ENCODE measurements at places on chromosomes 4 and X. TPM values are rescaled to one million over a fixed set of nuclear protein-coding genes. Genes with fewer than 3 reads are reported as not detected.

Gene ZCCHC18
- total RNA-seq, result 5.5 TPM

- H3K27me3 ChIP-seq, result peaks cover 5% of the 10 kb centered on the region
- H3K27ac ChIP-seq, result no peak overlapping the region
- H3K36me3 ChIP-seq, result no peaks in the 10 kb centered on the region
- no peaks in the 10 kb centered on the region for H3K4me1 ChIP-seq
- no peak for DNase-seq
Measured at GRCh38 chrX:45274576-45274975, 73.9 kb upstream of the DIPK2B start.

GRCh38 chrX:120457766-120458180 is 11.3 kb downstream of the LAMP2 start:
- peaks cover 32% of the 10 kb centered on the region for H3K4me1 ChIP-seq
- no peak overlapping the region for H3K4me3 ChIP-seq
- H3K27me3 ChIP-seq, result no peaks in the 10 kb centered on the region
- DNase-seq, result no peak
- H3K27ac ChIP-seq, result no peak overlapping the region

DNA sequence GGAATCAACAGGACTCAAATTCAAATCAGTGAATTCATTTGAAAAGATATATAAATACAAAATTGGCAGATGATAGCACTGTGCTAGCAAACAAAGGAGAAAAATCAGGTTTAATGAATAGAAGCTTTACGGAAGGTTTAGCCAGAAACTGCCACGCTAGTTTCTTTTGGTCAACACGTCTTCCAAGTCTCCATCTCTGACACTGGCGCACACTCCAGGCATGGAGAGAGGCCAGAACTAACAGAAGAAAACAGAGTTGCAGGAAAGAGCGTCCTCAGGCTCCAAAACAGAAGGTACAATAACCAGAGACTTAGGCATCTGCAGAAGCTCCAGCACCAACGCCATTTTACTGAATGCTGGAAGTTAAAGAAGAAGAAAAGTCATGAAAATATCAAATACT is 497.3 kb upstream of the FRG1 start:
- H3K36me3 ChIP-seq, result no peaks in the 10 kb centered on the region
- H3K4me1 ChIP-seq, result no peaks in the 10 kb centered on the region
- no peak overlapping the region for H3K27ac ChIP-seq
- no peak for DNase-seq

GRCh38 chrX:1673337-1673736 is 58.5 kb downstream of the ASMT start:
- H3K36me3 ChIP-seq, result peaks cover 25% of the 10 kb centered on the region
- no peak overlapping the region for H3K27ac ChIP-seq
- H3K4me1 ChIP-seq, result peaks cover 2% of the 10 kb centered on the region
- H3K4me3 ChIP-seq, result no peak overlapping the region

GRCh38 chrX:110118530-110118929 is 115.6 kb downstream of the TMEM164 start:
- no peaks in the 10 kb centered on the region for H3K4me1 ChIP-seq
- no peaks in the 10 kb centered on the region for H3K27me3 ChIP-seq
- no peak overlapping the region for H3K4me3 ChIP-seq
- H3K27ac ChIP-seq, result no peak overlapping the region
- no peaks in the 10 kb centered on the region for H3K36me3 ChIP-seq

Gene FMR1NB
- not detected for total RNA-seq

DNA sequence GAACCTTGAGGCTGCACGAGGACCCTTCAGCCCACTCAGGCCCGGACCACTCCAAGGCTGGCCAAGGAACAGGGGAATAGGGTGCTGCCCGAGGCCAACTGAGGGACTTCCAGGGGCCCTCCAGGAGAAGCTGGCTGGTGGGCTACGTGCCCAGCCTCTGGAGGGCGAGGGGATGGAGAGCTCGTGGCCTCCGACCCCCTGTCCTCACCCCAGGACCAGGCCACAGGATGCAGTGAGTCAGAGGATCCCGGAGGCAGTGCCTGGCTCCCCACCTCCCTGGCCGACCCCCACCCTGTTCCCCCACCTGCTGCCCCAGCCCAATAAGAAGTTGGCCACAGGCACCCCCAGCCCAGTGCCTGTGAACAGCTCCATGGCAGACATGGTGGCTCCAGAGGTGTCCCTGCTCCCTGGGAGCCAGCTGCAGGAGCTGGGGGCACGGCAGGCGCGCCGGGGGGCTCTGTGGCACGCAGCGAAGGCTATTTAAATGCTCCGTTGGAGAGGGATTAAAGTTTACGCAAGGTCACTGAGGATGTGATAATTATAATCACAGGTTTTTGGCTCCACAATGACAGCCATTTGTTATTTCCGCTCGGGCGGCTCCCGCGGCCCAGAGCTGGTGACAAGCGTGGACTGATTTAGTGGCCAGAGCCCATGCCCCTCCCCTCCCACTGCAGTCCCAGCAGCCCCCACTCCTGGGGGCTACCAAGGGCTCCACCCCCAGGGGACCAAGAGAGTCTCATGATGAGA is 95.7 kb upstream of the NKX1-1 start:
- DNase-seq, result no peak
- no peaks in the 10 kb centered on the region for H3K4me1 ChIP-seq
- no peaks in the 10 kb centered on the region for H3K36me3 ChIP-seq
- H3K4me3 ChIP-seq, result no peak overlapping the region
- no peak overlapping the region for H3K27ac ChIP-seq

DNA sequence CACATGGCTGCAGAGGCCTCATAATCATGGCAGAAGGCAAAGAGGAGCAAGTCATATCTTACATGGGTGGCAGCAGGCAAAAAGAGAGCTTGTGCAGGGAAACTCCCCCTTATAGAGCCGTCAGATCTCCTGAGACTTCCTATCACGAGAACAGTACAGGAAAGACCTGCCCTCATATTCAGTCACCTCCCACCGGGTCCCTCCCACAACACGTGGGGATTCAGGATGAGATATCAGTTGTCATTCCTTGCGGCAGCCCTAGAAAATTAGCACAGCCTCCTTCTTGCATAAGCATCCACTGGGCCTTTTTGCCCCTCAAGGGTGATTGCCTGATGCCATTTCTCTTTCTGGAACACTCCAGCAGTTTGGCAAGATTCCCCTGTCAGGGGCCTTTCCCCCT is 61.7 kb upstream of the STX18 start:
- no peak overlapping the region for H3K27ac ChIP-seq
- peaks cover 12% of the 10 kb centered on the region for H3K36me3 ChIP-seq
- no peaks in the 10 kb centered on the region for H3K4me1 ChIP-seq
- no peak overlapping the region for H3K4me3 ChIP-seq

GRCh38 chrX:130082244-130083106 is 27.8 kb downstream of the ELF4 start:
- peak; percentile 81 for DNase-seq
- no peaks in the 10 kb centered on the region for H3K27me3 ChIP-seq
- H3K4me1 ChIP-seq, result peaks cover 53% of the 10 kb centered on the region
- H3K27ac ChIP-seq, result peak overlapping the region; percentile 81
- peak overlapping the region; percentile 59 for H3K4me3 ChIP-seq
- peaks cover 6% of the 10 kb centered on the region for H3K36me3 ChIP-seq

Gene NPY2R
- total RNA-seq, result not detected

Gene RTL3
- total RNA-seq, result not detected
